ENCODE measurements at places on chromosomes 11 and 22.

DNA sequence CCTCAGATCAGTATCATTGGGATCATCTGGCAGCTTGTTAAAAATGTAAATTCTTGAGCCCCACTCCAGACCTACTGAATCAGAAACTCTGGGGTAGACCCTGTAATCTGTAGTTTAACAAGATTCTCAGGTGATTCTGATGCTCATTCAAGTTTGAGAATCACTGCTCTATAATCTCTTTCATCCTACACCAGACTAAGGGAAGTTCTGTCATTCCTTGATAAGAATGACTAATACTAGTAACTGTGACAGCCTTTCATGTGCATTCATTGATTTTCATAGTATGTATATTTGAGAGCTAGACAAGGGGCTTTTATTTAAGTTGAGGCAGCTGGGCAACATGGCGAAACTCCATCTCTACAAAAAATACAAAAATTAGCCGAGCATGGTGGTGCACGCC, 30.0 kb downstream of the NAT10 start:
- no peak for DNase-seq

- DNase-seq, result no peak
These were observed 18.3 kb upstream of the MICALL1 start for GRCh38 chr22:37887584-37888378.

DNA sequence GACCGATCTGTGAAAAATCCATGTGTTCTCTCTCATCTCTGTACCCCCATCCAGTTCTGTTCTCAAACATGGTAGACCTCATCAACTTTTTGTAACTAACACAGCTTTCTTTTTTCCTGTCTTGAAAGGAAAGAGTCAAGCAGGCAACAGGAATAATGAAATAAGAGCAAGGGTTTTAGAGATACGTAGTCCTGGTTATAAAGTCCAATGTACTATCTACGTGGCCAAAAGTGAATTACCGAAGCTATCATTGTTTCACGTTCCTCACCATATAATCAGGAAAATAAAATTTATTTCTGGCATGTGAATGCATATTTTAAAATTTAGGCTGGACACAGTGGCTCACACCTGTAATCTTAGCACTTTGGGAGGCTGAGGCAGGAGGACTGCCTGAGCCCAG, 472.2 kb upstream of the ANO3 start:
- no peak for DNase-seq

GRCh38 chr11:58928107-58928499, 11.2 kb upstream of the GLYATL1 start:
- no peak for DNase-seq

GRCh38 chr22:17828502-17829080, 54.3 kb upstream of the BID start:
- no peak for DNase-seq

- DNase-seq, result no peak
These were observed 407.8 kb upstream of the NARS2 start for GRCh38 chr11:78982473-78982872.

- no peak for DNase-seq
These were observed 85.3 kb downstream of the GAB2 start for GRCh38 chr11:78332174-78332866.

- DNase-seq, result no peak
These were observed 298.3 kb downstream of the KIRREL3 start for GRCh38 chr11:126702165-126702720.

DNA sequence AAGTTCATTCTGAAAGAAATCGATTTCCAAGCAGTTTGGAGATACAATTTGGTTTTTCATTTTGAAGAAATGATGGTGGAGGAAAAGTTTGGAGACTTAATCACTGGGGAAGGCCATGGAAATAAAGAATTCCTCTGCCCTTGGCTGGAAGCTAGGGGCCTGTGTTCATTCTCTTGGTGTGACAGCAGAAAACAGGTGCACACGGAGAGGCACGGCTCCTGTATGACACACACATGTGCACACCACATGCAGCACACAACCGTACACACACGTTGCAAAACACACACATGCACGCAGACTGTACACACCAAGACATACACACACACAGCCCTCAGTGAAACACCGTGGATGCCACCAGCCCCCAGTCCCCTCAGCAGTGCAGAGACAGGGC, 64.2 kb downstream of the CYTH4 start:
- no peak for DNase-seq

GRCh38 chr22:38032681-38033521, 24.3 kb upstream of the PICK1 start:
- no peak for DNase-seq

DNA sequence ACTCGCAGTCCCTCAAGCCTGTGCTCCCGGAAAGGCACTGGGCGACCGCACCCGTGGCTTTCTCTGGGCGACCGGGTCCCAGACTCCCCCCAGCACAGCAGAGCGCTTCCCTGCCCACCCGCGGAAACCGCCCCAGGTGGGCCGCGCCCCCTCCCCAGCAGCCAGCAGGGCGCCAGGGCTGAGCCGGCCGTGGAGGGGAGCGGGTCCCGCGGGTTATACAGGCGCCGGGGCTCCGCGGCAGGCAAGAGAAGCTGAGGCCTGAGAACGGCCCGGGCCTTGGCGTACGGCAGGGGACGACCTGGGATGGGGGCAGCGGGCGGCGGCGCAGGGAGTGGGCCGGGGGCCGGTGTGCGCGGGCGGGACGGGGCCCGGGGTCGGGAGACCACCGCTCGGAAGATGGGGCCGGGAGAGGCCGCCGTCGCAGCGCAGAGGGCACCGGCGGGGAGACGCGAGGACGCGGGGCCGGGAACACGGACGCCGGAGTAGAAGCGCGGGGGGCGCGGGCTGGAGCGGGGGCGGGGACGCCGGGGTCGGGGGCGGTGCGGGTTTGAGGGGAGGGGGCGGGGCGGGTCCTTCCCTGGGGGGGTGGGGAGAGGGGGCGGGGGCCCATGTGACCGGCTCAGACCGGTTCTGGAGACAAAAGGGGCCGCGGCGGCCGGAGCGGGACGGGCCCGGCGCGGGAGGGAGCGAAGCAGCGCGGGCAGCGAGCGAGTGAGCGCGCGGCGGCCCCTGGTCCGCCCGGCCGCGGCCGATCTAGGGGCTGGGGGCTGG, at the start of gene MDK:
TSS of gene MDK (plus strand) at position 622 of the 771 bp plus-strand sequence. CDS start 389 bp downstream, outside the sequence.
- no peak for DNase-seq

All from GF-D8 (cell line).